AG20443 (cell line): ENCODE measurements at places on chromosomes 1 and 21.

DNA sequence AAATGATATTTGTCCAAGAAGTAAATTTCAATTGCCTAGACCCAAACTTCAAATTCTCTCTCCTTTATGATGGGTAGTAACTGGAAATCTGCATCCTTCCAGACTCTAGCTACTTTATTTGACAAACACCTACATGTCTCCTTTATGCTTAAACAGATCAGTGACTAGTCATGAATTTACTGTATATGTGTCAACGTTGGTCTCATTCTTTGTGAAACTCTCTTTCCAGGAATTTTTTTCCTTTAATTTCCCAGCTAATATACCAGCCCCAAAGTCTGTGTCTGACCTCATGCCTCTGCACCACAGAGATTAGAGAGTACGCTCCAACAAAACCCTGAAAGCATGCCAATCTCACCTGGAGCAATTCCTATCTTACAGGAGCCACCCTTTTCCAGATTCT, 811.2 kb upstream of the NCAM2 start:
- no peak for DNase-seq

DNA sequence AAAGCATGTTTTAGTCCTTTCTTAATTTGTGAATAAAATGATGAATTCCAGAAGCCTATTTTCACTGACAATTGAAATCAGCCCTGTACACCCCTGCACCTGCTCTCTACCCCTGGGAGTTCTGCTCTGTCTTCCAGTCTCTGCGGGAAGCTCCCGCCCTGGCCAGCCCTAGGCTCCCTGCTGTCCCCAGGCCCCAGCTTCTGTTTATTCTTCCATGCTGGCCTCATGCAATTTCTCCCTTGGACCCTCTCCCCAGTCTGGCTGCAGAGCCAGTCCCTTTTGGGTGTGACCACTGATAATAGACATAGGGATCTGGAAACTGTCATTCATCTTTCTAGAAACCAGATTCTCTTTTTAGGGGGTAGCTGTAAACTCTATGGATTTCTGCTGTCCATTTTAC, 258.6 kb downstream of the GRIK3 start:
- no peak for DNase-seq

GRCh38 chr1:202809597-202810159, 1.1 kb upstream of the PCAT6 start:
- no peak for DNase-seq

DNA sequence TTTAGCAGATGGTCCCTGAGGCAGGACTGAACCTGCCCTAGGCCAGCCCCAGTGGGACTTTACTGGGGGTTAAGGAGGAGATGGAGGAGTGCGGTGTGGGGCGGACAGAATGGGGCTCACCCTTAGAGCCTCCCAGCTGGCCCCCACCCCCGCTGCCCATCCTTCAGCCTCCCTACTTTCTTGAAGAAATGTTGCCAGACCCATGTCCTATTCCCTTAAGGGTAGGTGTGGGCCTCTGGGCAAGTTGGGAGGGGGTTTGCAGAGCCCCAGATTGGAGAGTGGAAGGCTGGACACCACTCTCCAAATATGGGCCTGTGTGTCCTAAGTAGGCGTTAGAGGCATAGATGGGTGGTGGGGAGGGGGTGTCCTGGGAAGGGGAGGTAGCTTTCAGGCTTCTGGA, 19.2 kb upstream of the EPS8L3 start:
- DNase-seq = no peak

- no peak for DNase-seq
Measured at GRCh38 chr21:44756423-44757185, 45.0 kb downstream of the UBE2G2 start.

DNA sequence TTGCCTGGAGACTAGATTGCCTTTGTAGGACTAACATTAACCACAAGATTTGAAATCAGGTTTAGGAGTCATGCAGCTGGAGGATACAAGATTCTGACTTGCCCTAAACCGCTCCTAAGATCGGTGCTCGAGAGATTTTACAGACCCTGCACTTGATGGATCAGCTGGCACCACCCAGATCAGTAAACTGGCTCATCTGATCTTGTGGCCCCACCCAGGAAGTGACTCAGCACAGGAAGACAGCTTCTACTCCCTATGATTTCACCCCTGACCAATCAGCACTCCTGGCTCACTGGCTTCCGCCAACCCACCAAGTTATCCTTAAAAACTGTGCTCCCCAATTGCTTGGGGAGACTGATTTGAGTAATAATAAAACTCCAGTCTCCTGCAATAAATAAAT, 876 bp upstream of the CATSPERE start:
- DNase-seq = no peak

GRCh38 chr1:15290382-15290781, 43.4 kb downstream of the FHAD1 start:
- DNase-seq = peak; percentile 20

DNA sequence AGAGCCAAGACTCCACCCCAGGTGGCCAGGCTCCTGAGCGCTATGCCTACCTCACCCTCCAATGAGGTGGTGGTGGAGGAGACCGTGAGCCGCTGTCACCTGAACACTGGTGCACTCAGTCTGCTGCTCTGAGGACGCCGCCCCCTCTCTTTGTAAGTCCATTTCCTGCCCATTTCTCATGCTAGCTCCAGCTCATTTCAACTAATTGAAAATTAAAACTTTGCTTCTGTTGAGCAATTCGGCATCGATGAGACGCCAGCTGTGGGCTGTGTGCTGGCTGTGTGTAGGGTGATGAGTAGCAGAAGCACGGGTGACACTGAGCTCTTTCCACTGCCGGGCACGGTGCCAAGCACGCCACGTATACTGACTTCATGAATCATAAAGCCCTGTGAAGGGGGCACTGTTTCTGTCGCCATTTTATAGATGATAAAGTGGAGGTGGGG, 11.2 kb downstream of the TNFRSF1B start:
- peak; percentile 77 for DNase-seq

DNA sequence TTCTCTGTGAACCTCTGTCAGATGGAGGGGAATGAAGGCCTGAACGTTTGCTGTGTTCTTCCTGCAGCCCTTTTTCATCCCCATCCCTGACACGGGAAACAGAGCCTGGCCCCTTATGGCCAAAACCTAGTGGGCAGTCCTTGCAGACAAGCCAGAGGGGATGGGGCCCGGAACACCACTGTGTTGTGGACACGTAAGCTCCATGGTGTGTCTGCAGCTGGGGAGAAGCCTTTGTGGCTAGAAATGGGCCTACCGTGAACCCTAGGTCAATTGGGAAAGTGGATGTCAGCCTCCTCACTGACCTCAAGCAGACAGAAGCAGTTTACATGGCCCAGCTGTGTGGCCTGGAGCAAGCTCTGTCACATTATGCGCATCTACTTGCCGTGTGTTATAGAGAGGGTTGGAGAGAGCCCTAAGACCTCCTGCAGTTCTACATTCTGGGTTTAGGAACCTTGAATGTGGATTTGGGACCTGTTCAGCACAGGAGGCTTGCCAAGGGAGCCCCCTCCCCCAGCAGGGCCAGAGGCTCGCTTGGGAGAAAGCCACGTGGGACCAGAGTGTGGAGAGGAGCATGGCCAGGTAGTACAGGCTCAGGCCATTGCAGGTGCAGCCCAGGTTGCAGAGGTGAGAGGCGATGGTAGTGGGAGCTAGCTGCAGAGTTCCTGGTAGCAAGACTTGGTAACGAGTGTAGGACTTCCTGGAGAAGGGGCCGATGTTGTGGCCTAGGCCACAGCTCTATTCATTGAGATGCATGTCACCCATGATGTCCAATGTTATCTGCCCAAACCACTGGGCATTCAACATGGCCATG, 20.7 kb downstream of the PARS2 start:
- DNase-seq = no peak

- DNase-seq = no peak
Measured at GRCh38 chr21:44647222-44647552, 973 bp downstream of the KRTAP10-11 start.

DNA sequence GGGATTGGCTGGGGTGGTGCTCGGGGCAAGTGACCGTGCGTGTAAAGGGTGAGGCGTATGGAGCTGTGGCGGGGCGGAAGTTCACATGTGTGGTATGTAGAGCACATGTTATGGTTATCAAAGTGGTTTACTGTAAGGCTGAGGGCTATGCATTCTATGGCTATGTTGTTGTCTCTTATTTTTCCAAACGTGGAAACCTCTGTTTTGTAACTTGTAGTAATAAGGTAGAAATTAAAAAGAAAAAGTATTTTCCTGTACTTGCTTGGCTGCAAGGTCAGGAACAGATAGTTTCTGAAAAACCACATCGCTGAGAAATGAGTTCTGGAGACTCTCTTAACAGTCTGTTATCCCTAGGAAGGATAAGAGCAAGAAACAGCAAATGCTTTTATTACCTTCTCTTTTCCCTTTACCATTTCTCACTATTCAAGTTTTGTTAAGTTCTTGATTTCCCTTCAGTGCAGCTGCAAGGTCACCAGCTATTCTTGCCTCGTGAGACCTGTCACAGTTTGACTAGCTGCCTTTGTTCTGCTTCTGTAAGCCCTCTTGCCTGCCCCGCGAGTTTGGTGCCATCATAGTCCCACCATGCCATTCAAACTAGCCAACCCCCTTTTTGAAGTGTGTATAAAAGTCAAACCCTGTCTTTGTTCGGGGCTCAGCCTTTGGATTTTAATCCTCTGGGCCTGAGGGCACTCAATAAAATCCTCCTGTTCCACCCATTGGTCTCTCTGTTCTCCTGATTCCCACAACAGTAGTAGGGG, 9.5 kb downstream of the RNU1-2 start:
- DNase-seq = peak; percentile 61

DNA sequence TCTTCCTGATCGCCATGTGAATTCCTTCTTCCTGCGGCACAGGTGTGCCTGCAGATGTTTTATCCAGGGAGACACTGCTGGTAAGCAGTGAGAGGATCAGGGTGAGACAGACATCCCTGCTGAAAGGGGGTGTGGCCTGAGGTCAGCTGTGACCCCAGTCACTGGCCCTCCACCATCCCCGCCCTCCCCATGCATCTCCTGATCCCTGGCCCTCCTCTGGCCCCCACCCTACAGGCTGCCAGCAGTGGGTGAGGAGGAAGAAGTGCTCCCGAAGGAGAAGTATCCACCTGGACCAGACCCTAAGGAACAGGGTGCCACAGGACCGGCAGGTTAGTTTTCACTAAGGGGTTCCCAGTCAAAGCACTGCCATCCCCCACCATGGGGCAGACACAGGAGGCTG, 85.3 kb downstream of the GLIS1 start:
- DNase-seq = no peak

- peak; percentile 22 for DNase-seq
Measured at GRCh38 chr1:58783090-58783992, 506 bp downstream of the JUN start.
